Myocyte (in vitro differentiated cells): ENCODE measurements at places on chromosomes 16 and 17. TPM values are rescaled to one million over a fixed set of nuclear protein-coding genes. Genes with fewer than 3 reads are reported as not detected.

CCL5 gene
- 0.11 and 0.62 TPM in 2 replicates for total RNA-seq

ANKFY1 gene
- total RNA-seq = 15.9 and 17.0 TPM in 2 replicates

OSGIN1 gene
- total RNA-seq = 4.3 and 7.7 TPM in 2 replicates

ALOX12B gene
- 0.16 and 0.40 TPM in 2 replicates for total RNA-seq

KRT23 gene
- not detected in 2 replicates for total RNA-seq

- DNase-seq = no peak
These were observed 665 bp upstream of the GRIN2C start for GRCh38 chr17:74860229-74860871.

DNA sequence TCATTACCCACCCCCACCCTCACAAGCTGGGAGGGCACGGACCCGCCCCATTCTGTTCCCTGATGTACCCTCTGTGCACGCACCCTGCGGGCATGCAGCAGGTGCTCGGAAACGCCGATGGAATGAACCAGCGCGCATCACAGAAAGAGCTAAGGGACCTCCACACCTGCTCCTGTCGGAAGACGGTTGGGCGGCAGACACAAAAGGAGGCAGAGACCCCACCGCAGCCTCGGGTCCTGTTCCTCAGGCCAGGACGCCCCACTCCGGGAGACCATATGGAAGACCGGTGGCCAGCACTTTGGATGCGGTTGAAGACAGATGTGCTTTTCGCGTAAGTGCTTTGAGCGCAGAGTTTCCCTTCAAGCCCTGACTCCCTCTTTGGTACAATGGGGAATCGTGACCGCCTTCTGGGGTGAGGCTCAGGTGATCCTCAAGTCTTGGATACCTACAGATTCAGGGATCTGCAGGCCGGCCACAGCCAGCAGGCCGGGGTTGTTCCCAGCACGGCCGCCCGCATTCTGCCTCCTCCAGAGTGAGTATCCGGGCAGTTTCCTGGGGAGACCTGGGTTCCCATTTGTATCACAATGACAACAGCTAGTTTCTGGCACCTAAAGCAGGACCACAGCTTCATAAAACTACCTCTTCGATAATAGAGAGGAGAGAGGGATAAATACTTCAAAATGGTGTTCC is 123.1 kb downstream of the FOXL1 start:
- DNase-seq = no peak

DNA sequence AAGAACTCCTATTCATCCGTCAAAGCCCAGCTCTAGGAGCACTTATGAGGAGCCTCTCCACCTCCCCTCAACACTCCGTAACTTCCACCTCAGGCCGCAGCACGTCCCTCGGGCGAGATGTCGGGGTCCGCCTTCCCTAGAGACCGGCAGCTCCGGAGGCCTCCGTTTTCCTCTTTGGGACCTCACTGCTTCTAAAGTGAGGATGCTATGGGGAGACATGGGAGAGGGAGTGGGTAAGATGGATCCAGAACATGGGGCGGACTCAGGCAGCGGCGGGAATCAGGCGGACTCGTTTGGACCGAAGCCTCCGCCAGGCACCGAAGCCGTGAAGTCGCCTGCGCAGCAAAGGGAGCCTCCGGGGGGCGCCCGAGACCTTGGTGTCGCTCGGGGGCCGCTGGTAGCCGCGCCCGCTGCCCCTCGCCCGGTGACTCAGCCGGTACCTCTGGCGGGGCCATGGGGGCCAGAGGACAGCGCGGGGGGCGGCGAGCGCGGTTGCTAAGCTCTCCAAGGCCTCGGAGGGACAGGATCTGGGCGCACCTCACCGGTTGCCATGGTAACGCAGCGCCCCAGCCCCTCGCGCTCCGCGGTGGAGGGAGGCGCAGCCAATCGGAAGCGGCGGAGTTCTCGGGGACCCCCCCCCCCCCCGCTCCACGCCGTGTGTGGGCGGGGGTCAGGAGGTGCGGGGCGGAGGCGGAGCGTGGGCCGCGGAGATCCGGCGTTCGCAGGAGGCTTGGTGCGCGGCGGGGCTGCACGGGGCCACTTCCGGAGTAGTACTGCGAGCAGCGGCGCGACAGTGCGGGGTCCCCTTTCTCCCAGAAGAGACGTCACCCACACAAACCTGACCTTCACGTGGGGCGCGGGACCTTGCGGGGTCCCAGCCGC is 1.3 kb upstream of the HIC1 start:
- DNase-seq = no peak

DNA sequence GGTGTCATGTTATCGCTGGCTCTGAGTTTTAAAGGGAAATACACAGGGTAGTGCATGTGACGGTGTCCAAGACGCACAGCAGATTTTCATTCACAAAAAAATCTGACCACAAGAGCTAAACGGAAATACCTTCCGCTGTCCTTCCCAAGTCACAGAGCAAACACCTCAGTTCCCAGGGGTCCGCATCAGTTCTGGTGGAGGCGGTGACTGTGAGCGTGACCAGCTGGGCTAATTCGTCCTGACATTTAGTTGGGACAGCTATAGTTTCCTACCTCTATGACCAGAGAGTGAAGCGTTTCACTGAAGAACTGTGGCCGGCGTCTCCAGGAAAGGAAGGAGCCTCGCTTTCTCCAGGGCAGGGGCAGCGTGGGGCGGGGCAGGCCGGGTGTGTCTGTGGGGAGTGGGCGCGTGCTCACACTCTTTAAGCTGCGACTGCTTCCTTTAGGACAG is 10.5 kb upstream of the FASN start:
- DNase-seq = no peak

DNA sequence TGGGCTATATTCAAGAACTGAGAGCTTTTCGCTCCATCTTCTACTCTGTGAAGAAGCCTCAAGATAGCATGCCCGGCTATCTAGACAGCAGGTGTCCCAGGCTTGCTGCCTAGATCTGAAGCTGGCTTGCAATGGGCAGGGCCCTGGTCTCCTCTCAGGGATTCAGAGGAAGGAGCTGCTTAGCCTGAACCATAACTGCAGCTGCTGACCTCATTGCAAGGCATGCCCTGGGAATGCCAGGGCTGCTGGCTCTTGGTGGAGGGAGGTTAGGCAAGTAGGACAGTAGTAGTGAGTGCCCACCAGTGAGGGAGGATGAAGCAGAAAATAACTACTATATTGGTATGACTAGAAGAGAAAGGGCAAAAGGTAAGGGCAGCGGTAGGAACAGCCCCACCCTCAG is 21.3 kb upstream of the SLC35B1 start:
- DNase-seq = peak; percentile 93

- DNase-seq = no peak
These were observed 109.9 kb upstream of the CORO6 start for GRCh38 chr17:29732613-29733012.

- no peak for DNase-seq
These were observed 23.2 kb upstream of the NAGLU start for GRCh38 chr17:42512733-42513251.

DNA sequence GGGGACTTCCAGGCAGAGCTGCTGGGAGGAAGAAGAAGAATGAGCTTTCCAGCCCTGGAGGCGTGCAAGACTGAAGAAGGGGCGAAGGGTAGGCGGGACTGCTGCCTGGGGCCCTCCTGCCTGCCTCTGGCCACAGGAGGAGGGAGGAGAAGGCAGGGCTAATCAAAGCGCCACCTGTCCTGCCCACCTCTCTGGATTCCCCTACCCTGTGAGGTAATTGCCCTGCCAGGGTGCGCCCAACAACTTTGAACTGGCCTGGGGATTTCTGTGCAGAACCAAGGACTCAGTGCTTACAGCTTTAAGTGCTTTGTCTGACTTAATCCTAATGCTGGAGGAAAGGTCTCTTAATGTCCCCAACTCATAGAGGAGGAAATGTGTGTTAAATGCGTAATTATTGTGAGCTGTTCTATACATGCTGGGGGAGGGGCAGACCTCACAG is at the start of gene NOXO1:
NOXO1 (minus strand) TSS at position 72 of the 439 bp plus-strand sequence. CDS start 290 bp downstream, outside the sequence.
- no peak for DNase-seq

DNA sequence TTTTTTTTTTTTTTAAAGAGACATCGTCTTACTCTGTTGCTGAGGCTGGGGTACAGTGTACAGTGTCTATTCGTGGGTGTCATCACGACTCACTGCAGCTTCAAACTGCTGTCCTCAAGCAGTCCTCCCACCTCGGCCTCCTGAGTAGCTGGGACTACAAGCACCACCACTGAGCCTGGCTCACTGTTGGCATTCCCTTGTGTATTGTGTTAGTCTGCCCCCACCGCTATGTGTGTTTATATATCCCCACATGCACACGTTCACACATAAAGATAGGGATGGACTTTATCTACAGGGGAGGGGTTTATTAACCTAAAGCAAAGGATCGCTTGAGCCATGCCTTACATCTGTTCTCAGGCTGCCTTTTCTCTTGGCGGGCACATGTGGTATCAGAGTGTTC is 63.8 kb downstream of the SEC14L1 start:
- no peak for DNase-seq

GRCh38 chr16:58518083-58518979 is 3.0 kb downstream of the SETD6 start:
- DNase-seq = no peak
